Stimulated activated CD8-positive, alpha-beta memory T cell treated with anti-CD3 and anti-CD28 coated beads, Interleukin-7, amount 100 ng/mL, for 1 hour (primary cell): ENCODE measurements at places on chromosomes 12 and 14.

DNA sequence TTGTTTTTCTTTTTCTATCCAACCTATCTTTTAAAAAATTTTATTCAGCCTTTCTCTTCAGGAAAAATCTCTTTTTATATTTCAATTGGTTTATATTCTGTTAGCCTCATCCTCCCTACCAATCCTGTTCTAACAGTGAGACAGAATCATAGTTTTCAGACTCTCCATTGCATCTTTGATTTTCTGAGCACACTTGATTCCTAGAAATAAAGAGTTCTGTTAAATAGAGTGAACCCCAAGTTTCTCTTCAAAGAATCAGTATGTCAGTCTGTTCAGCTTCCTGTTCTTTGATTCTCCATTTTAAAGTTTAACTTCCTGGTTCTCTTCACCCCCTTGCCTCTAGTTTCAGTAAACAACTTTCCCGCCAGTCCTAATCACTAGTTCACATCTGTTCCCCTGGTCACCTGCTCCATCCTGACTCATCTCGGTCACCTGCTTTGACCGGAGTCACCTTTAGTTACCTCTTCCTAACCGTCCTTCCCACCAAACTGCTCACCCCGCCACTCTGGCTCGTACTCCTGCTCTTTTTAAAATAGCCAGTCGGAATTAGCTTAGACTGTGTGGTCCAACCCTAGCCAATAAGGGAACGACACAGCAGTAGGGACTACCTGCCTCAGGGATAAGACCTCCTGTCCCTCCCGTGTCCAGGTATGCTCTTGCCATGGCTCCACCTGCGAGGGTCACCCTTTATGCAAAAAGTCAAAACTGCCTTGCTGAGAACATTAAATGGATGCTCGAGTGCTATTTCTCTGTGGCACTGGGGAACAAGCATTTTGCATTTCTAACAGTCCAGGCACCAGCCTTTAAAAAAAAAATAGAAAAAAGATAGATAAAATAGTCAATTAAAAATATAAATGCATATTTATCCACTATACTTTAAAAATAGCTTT lies 48.4 kb downstream of the DDX51 start:
- DNase-seq: no peak

GRCh38 chr12:90100579-90100978 lies 391.9 kb upstream of the ATP2B1 start:
- no peak for DNase-seq

DNA sequence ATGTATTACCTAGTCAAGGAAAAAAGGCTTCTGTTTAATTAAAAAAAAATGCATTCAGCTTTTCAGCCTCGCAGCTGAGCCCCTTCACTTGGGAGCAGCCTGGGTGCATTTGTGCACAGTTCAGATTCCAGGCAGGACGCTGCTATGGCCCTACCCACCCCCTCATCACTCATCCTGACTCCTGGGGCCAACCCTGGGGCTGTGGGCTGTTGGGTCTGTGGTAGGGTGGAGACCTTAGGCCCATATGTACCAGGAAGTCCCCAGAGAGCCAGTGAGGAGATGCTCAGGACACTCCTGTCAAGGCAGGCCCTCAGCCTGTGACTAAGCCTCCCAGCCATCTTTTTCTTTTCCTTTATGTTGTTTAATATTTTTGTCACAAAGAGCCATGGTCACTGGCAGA lies 9.3 kb upstream of the CDCA4 start:
- DNase-seq: no peak

- no peak for DNase-seq
Observed at GRCh38 chr12:47828976-47829482, 9.3 kb upstream of the HDAC7 start.

DNA sequence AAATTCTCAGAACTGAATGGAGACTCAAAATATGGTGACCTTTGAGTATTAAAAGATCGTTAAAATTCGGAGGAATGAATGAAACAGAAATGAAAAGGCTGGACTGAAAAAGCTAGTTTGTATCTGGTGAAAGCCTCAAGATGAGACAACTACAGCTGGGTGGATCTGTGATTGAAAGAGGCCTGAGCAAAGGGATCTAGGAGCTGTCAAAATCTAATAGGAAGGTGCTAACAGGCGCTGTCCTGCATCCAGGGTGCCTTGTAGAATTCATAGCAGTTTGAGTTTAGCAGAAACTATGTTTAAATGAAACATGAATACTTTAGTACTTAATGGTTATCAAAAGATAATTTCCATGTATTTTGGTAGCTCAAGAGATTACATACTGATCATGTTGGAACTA lies 2.3 kb downstream of the YY1 start:
- DNase-seq: no peak

- DNase-seq: no peak
Observed at GRCh38 chr12:39048395-39048794, 143.0 kb upstream of the CPNE8 start.

DNA sequence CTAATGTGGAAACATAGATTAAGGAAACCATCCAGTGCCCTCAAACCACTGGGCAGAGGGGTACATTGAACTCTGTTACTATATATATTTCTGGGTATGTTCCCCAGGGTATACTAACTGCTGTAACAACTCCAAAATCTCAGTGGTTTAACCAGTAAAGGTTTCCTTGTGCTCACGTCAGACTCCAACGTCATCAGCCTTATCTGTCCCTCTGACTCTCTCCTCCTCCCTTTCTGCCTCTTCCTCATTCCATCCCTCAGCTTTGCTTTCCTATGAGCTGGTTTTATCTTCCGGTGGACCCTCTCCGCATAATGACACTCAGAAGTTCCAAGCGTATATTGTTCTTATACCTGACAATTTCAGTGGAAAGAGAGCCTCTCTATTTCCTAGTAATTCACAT lies 21.2 kb upstream of the SMCO2 start:
- DNase-seq: no peak

- DNase-seq: no peak
Observed at GRCh38 chr14:75715926-75716780, 55.1 kb downstream of the TTLL5 start.

DNA sequence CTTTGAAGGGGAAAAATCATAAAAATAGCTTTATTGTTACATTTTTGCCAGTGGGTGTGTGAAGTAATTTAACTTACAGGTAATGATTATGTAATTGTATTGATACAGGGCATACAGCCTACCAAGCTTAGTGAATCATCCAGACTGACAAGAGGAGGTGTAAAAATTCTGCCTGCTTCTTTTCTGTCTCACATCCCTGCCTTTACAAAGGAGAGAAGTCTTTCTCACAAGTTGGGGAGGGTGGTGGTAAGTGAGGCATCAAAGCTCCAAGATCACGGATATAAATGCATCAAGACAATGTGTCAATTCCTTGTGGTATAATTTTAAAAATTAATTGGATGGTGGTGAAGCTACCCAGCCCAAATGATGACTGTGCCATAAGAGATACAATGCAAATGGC lies 39.0 kb upstream of the G2E3 start:
- no peak for DNase-seq

DNA sequence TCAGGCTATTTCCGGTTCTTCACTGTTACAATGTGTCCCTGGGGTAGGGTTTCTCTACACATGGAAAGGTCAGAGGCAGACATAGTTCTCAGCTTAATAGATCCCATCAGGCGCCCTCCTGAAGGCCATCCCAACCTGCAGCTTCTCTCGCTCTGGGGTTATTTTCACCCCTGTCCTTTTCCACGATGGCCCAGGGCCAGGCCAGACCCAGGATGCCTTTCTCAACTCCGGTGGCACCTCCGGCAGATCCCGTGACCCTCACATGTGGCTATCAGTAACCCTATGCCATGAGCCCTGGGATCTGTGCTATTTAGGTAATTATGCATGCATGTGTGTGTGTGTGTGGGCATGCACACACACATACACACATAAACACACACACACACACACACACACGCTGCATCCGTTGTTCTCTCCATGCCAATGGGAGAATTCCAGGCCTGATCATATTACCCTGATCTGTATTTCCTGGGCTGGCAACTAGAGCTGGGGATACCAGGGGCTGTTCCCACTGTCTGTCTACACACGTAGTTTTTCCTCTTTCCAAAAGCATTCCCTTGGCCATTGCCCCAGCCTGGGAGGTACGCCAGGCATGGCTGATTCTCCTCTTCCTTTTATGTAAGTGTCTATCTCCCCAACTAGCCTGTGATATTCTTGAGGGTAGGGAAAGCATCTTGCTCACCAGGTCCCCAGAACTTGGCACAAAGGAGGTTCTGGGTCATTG lies 51.2 kb upstream of the NOS1 start:
- no peak for DNase-seq

DNA sequence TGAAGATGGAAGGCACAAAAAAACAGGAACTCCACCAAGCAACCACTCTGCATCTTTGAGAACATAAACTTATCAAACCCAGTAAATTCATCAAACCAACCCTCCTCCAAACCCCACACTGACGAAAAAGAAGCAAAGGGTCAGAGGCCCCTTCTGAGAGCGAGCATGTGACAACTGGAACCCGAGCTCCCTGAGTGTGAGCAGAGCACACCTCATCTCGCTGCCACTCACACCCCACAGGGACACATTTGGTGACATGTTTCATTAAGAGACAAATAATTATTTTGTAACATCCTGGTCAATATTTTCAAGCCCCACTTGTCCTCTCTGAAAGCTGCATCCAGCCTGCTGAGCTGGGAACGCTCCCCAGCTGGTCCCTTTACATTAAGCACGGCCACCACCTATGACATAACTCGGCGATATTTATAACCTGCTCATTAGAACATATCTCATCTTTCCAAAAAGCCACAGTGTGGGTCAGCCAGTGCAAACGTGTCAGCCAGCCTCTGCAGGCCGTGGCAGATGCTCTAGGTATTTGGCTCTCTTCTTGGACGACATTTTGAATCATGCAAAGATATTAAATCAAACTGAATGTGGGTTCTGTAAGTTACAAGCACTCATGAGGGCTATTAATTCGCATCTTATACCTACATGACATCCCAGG lies 120.1 kb downstream of the TTC7B start:
- no peak for DNase-seq
